ENCODE measurements at places on chromosomes 12 and 14.

- DNase-seq: no peak
Measured at GRCh38 chr14:104689881-104690711, 678 bp downstream of the INF2 start.

GRCh38 chr14:32468955-32469354 lies 139.9 kb downstream of the AKAP6 start:
- DNase-seq: no peak

- DNase-seq: no peak
Measured at GRCh38 chr14:72099566-72099965, 167.3 kb downstream of the RGS6 start.

- no peak for DNase-seq
Measured at GRCh38 chr12:59597385-59597781, 1.6 kb downstream of the SLC16A7 start.

GRCh38 chr14:103097994-103098957 lies 3.8 kb downstream of the EXOC3L4 start:
- DNase-seq: no peak

- DNase-seq: no peak
Measured at GRCh38 chr12:129005416-129005815, 152.1 kb downstream of the GLT1D1 start.

GRCh38 chr14:59754256-59754655 lies 116.3 kb downstream of the RTN1 start:
- no peak for DNase-seq

GRCh38 chr14:97217111-97217885 lies 420.1 kb downstream of the VRK1 start:
- no peak for DNase-seq

DNA sequence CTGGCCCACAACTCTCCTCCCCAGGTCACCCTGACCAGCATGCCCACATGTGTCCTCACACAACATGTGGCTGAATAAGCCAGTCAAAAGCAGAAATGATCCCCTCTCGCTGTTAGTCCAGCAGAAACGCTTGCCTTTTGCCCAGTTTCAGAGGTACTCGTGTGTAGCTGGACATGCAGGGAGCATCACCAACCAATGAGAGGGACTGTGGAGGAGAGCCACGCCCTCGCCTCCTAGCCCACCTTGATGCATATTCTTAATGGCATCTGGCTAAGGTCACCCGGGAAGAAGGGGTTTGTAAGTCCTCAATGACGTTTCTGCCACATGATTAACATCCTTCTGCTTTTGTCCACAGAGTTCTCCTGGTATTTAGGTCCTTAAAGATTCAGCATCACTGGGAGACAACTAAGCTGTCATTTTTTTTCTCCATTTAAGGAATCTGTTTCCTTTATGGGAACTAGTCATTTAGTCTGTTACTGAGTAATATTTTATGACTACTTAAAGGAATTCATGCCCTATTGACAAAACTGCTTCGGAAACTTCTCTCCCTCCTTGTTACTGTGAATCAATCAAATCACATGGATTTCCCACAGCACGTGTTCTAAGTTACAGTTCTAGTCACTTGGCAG lies 134.0 kb downstream of the GCH1 start:
- no peak for DNase-seq

Data from germinal center (tissue), 1 donor.